CD8-positive, alpha-beta T cell (primary cell): ENCODE measurements at places on chromosomes 1 and 21. TPM values are rescaled to one million over a fixed set of nuclear protein-coding genes. Genes with fewer than 3 reads are reported as not detected.

The GNB1 gene
- total RNA-seq, result 147 TPM

The NGF gene
- not detected for total RNA-seq

The AXDND1 gene
- total RNA-seq, result 0.98 TPM

The RXRG gene
- not detected for total RNA-seq

The ADGRL4 gene
- total RNA-seq, result not detected

The SPRR2A gene
- total RNA-seq, result not detected

The CSF3R gene
- total RNA-seq, result 0.31 TPM

The GSTM5 gene
- 0.11 TPM for total RNA-seq

The FAM72D gene
- total RNA-seq, result not detected

The SPRR2E gene
- total RNA-seq, result not detected

The COL16A1 gene
- not detected for total RNA-seq

The RHBG gene
- not detected for total RNA-seq

The LRRC7 gene
- 2.3 TPM for total RNA-seq

The ADCY10 gene
- total RNA-seq, result not detected

The CACNA1S gene
- not detected for total RNA-seq

The C1QB gene
- total RNA-seq, result not detected

The MIXL1 gene
- total RNA-seq, result not detected

The OSCP1 gene
- 1.8 TPM for total RNA-seq

The S100B gene
- 27.1 TPM for total RNA-seq

The GBP5 gene
- total RNA-seq, result 125 TPM

The PLA2G2E gene
- total RNA-seq, result not detected

The CAPN2 gene
- total RNA-seq, result 84.7 TPM

The H3-3A gene
- 447 TPM for total RNA-seq

The KIAA0040 gene
- total RNA-seq, result 9.6 TPM

The MYCL gene
- total RNA-seq, result not detected
